ENCODE measurements at places on chromosomes 1 and 21.

- DNase-seq, result no peak
- H3K4me1 ChIP-seq, result no peaks in the 10 kb centered on the region
- H3K27ac ChIP-seq, result no peak overlapping the region
- H3K27me3 ChIP-seq, result no peaks in the 10 kb centered on the region
- no peaks in the 10 kb centered on the region for H3K36me3 ChIP-seq
Measured at GRCh38 chr1:72202761-72203160, 79.6 kb downstream of the NEGR1 start.

DNA sequence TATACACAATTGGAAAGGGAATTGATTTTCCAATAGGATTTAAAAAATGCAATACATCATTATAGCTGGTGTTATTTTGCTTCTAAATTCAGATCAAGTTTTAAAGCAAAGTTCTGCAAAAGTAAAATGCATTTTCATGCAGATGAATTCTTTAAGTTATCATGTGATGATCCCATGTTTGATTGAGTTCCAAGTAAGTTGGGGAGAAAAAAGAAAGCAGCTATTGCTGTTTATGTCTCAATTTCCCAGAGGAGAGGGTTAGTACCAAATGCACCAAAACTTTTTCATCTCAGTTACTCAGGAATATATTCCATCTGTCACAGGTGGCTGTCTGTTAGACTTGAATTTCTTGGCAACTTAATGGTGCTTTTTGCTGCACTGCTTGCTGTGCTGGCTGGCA lies 29.7 kb downstream of the HSPA13 start:
- H3K4me1 ChIP-seq, result no peaks in the 10 kb centered on the region
- no peak overlapping the region for H3K4me3 ChIP-seq
- no peak overlapping the region for H3K27ac ChIP-seq
- DNase-seq, result no peak

DNA sequence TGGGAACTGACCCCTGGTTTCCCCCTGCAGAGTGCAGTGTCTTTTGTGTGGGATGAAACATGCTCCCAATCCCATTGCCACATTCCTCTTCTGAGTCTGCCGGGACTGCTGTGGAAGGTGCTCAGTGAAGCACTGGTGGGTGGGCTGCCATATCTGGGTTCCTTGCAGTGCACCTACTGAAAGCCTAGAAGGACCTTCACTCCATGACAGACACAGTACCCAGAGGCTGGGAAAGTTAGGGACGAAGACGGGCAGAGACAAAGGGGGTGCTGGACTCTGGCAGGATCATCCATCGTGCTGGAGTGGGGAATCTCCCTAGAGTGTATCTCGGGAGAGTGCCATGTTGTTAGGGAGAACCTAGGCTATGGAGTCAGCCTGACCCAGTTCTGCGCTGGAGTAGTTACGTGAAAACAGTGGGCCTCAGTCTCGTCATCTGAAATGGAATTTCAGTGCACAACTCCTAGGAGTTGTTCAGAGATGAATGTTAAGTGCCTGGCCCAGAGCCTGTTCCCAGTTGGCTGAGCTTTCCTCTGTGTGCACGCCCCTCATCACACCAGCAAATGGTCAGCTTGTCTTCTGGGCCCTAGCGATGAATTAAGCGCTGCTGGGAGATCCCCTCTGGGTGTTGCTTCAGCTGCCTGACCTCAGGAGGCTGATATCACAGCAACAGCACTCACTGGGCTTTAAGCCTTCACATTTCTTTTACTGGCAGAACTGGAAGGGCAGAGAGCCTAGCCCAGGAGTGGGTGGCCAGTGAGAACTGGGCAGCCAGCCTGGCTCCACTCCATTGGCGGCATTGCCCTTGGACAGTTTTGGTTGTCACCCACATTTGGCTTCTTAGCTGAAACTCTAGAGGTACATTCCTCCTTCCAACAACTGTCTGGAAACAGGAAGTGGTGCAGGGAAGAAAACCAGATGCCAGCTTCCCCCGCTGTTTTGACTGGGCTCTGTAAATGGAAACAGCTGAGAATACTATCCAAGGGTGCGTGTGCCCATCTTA lies 479.8 kb upstream of the VAMP3 start:
- no peaks in the 10 kb centered on the region for H3K36me3 ChIP-seq
- no peak overlapping the region for H3K4me3 ChIP-seq

GRCh38 chr1:60436186-60436585 lies 362.6 kb upstream of the C1orf87 start:
- no peaks in the 10 kb centered on the region for H3K27me3 ChIP-seq
- H3K4me3 ChIP-seq, result no peak overlapping the region
- DNase-seq, result no peak
- no peak overlapping the region for H3K27ac ChIP-seq
- no peaks in the 10 kb centered on the region for H3K36me3 ChIP-seq
- H3K4me1 ChIP-seq, result no peaks in the 10 kb centered on the region

DNA sequence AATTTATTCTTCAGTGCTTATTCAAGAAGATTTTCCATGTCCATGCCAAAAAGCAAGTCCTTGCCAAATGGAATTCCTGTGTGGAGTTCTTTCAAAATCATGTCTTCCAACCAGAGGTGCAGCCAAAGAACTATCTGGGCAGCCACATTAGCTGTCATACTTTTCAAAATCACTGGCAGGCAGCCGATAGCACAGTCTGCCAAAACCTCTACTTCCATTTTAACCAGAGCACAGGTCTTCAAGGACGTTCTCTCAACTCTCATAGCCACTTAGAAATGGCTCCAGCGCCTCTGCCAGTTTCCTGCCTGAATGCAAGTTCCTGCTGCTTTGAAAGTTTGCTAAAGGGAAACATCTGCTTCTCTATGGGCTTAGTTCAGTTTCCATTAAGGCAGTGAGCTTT lies 975.7 kb upstream of the ADGRL4 start:
- no peaks in the 10 kb centered on the region for H3K4me1 ChIP-seq
- H3K27ac ChIP-seq, result no peak overlapping the region
- no peaks in the 10 kb centered on the region for H3K36me3 ChIP-seq
- no peaks in the 10 kb centered on the region for H3K27me3 ChIP-seq
- H3K4me3 ChIP-seq, result no peak overlapping the region

- H3K36me3 ChIP-seq, result no peaks in the 10 kb centered on the region
- no peaks in the 10 kb centered on the region for H3K4me1 ChIP-seq
- no peak overlapping the region for H3K27ac ChIP-seq
- H3K4me3 ChIP-seq, result no peak overlapping the region
- DNase-seq, result no peak
Measured at GRCh38 chr1:184158896-184159681, 107.6 kb downstream of the TSEN15 start.

DNA sequence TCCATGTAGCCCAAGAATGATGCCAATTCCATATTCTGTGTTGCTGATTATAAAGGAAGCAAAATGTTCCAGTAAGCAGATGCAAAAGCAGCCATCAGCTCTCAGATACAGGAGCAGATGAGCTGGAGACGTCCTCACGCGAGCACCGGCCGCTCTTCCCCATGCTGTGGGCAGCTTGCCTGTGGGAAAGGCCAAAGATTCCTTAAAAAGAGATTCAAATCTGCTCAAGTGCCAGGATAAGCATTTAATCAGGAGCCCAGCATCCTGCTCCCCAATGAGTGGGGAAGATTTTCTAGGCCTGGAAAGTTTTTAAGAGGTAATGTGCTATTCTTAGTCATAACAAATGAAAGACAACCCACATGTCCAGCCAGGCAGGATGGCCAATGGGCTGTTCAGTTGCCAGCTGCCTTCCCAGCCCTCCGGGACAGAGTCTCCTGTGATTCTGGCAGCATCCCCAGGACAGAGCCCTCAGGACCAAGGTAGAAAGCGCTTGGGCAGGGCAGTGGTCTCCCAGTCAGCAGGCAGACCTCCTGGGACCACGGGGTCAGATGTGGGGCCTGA lies 108.2 kb upstream of the TMPRSS2 start:
- H3K27ac ChIP-seq, result no peak overlapping the region
- no peak overlapping the region for H3K4me3 ChIP-seq
- DNase-seq, result no peak
- H3K27me3 ChIP-seq, result no peaks in the 10 kb centered on the region

DNA sequence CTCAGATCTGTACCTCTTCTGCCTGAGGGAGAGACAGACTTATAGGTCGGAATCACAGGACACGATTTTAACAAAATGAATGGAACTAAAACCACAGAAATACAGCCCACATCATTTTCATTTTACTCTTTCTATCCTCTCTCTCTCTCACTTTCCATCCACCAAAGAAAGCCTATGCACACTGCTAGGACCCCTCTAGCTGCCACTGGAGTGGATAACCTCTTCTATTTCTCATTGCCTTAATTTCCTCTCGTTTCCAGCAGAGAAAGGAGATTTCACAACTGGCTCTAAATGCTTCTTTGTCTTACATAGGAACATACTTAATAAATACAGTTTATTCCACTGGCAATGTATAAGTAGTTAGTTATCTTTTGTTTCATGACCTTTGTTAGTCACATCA lies 867.8 kb upstream of the ADGRL4 start:
- H3K36me3 ChIP-seq, result no peaks in the 10 kb centered on the region
- H3K27ac ChIP-seq, result no peak overlapping the region
- DNase-seq, result no peak
- H3K4me3 ChIP-seq, result no peak overlapping the region
- peaks cover 7% of the 10 kb centered on the region for H3K4me1 ChIP-seq

GRCh38 chr1:236287757-236288619 lies 6.2 kb upstream of the ERO1B start:
- H3K36me3 ChIP-seq, result no peaks in the 10 kb centered on the region
- no peaks in the 10 kb centered on the region for H3K4me1 ChIP-seq
- peak; percentile 78 for DNase-seq
- H3K27me3 ChIP-seq, result no peaks in the 10 kb centered on the region

DNA sequence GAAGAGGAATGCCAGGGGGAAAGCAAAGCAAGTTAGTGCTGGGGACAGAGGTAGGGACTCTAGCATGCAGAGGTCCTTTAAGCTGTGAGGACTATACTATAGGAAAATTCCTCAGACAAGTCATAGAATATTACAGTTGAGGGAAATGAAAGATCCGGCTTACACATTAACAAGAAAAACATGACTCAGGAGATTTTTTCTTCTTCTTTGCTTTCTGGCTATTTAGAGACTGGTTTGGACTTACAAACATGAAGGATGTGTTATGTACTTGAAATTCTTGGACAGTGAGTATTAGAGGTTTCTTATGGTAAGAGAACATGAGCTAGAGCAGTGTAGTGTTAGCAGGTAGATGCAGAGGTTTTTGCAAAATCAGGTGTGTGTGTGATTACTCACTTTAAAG lies 24.9 kb downstream of the USP25 start:
- no peak overlapping the region for H3K27ac ChIP-seq
- no peaks in the 10 kb centered on the region for H3K36me3 ChIP-seq
- H3K27me3 ChIP-seq, result no peaks in the 10 kb centered on the region
- peaks cover 2% of the 10 kb centered on the region for H3K4me1 ChIP-seq
- DNase-seq, result no peak

GRCh38 chr1:2468041-2468472 lies 8.0 kb upstream of the PLCH2 start:
- no peaks in the 10 kb centered on the region for H3K36me3 ChIP-seq
- H3K4me3 ChIP-seq, result no peak overlapping the region
- H3K27me3 ChIP-seq, result no peaks in the 10 kb centered on the region
- H3K27ac ChIP-seq, result no peak overlapping the region
- DNase-seq, result peak; percentile 47
- H3K4me1 ChIP-seq, result peaks cover 3% of the 10 kb centered on the region

GRCh38 chr1:24898909-24899439 lies 31.1 kb downstream of the RUNX3 start:
- H3K4me3 ChIP-seq, result no peak overlapping the region
- no peaks in the 10 kb centered on the region for H3K4me1 ChIP-seq
- no peak for DNase-seq
- H3K27me3 ChIP-seq, result no peaks in the 10 kb centered on the region
- H3K36me3 ChIP-seq, result no peaks in the 10 kb centered on the region
- H3K27ac ChIP-seq, result no peak overlapping the region

- no peaks in the 10 kb centered on the region for H3K36me3 ChIP-seq
- H3K4me1 ChIP-seq, result no peaks in the 10 kb centered on the region
Measured at GRCh38 chr21:42684109-42684916, 30.9 kb downstream of the PDE9A start.

DNA sequence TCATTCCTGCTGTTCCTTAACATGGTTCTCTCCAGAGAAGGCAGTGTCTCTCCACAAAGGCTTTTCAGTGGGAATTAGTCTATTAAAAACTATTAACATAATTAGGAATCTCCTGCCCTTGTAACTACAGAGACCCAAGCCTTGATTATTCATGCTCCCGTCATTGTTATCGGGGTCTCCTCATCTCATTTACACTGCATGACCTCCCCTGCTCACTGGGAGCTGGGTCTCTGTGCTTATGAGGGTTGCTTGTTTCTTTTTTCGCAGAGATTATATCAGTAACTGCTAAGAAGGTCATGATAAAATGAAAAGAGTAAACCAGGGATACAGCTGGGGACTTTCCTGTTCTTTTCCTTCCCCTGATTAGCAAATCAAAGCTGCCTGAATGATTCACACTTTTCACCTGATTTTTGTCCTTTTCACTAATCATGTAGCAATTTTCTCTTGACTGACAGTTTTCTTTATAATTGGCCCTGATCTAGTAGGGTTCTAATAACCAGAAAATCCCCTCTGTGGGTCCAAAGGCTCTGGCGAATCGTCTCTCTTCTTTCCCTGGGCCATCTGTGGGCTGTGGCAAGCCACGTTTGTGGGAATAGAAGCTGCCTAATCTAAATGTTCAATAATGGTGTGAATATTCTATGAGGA lies 116.5 kb upstream of the BARHL2 start:
- H3K4me3 ChIP-seq, result no peak overlapping the region
- no peaks in the 10 kb centered on the region for H3K27me3 ChIP-seq
- DNase-seq, result no peak
- H3K27ac ChIP-seq, result no peak overlapping the region
- peaks cover 6% of the 10 kb centered on the region for H3K4me1 ChIP-seq
- no peaks in the 10 kb centered on the region for H3K36me3 ChIP-seq

DNA sequence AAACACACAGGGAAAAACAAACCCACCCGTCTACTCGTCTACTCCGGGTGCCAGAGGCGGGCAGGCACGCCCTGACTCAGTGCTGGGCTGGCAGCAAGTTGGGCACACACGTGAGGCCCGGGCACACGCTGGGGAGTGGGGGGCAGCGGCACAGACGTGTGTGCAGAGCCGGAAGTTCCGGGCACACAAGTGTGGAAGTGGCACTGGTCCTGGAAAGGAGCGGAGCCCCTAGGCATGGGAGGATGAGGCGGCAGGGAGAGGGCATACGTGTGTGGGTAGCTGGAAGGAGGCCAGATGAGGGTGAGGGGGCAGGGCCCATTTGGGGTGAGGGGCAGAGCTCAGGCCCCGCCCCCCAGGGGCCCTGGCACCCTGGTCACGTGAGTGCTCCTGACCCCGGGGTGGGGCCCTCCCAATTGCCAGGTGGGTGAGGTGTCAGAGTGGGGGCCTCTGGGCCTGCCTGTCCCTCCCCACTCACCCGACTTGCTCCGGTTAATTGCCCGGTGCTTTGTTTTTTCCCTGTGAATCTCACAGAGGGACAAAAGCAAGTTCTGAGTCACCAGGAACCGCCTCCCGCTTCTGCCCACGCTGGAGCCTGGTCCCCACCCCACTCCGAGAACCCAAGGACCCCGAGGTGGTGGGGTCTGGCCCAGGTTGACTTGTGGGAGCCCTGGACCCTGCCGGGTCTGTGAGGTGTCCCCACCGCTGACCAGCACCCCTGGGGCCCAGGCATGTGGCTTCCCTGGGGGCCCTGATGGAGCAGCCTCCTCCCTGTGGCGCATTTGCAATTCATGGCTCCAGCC lies 104.8 kb upstream of the CASZ1 start:
- H3K4me3 ChIP-seq, result no peak overlapping the region
- no peak for DNase-seq

- no peaks in the 10 kb centered on the region for H3K27me3 ChIP-seq
- no peak overlapping the region for H3K27ac ChIP-seq
- no peak for DNase-seq
- peaks cover 5% of the 10 kb centered on the region for H3K4me1 ChIP-seq
Measured at GRCh38 chr1:14594045-14594444, 4.4 kb upstream of the KAZN start.

- H3K36me3 ChIP-seq, result no peaks in the 10 kb centered on the region
Measured at GRCh38 chr1:177969109-177969508, 749 bp downstream of the SEC16B start.

All from testis (tissue), 5 donors.